ENCODE measurements at places on chromosomes 16 and 17.

DNA sequence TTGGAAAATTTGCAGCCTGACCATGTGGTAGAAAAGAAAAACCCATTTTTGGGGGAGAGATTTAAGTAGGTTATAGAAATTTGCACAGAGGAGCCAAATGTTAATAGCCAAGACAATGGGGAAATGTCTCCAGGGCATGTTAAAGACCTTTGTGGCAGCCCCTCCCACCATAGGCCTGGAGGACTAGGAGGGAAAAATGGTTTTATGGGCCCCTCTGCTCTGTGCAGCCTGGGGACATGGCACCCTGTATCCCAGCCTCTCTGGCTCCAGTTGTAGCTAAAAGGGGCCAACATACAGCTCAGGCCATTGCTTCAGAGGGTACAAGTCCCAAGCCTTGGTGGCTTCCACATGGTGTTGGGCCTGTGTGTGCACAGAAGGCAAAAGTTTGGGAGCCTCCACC is 245.9 kb upstream of the AXIN2 start:
- DNase-seq: no peak

GRCh38 chr17:801660-802059 is 19.5 kb downstream of the MRM3 start:
- no peak for DNase-seq

DNA sequence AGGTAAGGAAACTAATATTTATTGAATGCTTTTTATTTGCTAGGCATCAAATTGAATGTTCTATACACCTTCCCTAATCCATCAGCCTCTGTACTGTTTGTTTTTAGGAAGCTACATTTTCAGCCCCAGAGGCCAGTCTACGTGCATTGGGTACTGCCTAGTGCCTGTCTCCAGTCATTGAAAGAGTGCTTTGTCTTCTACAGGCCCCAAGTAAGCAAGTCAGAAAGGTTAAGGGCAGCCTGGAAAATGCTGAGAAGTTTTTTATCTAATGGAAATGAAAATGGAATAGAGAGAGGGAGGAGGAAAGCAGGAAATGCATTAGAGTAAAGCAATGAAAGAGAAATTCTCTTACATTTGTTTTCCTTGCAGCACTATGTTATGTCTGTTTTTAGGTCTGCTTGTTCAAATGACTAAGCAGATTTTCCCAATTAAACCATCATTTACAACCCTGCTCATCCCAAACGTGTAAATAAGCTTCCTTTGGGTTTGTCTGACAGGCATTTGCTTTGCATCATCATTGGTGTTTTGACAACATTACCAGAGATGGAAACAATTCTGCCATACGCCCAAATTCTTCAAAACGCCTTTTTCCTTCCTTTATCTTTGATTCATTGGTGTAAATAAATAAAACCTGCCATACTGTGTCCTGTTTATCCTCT is 116.0 kb upstream of the GOT2 start:
- no peak for DNase-seq

DNA sequence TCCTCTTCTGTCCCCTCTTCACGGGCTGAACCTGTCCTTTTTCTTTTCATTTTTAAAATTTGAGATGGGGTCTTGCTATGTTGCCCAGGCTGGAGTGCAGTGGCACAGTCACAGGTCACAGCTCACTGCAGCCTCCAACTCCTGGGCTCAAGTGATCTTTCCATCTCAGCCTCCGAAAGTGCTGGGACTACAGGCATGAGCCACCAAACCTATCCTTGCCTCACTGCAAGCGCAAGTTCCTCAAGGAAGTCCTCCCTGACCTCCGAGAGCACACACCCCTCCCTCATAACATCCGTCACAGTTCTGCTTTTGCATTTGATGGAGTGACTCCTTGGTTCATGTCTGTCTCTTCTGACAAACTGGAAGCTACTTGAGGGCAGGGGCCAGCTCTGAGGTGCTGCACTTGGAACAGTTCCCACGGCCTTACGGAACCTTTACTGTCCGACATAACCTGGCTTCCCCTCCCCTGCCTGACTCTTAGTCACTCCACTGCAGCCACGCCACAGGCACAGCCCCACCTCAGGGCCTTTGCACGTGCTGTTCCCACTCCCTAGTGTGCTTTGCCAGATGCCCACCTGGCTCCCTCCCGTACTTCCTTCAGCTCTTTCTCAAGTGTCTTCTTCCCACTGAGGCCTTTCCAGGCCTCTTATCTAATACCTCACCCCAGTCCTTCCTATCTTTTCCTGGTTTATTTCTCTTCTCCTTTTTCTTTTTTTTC is 4.4 kb downstream of the TBX6 start:
- DNase-seq: no peak

GRCh38 chr17:79420318-79421243 is 190.3 kb downstream of the RBFOX3 start:
- DNase-seq: peak; percentile 50

DNA sequence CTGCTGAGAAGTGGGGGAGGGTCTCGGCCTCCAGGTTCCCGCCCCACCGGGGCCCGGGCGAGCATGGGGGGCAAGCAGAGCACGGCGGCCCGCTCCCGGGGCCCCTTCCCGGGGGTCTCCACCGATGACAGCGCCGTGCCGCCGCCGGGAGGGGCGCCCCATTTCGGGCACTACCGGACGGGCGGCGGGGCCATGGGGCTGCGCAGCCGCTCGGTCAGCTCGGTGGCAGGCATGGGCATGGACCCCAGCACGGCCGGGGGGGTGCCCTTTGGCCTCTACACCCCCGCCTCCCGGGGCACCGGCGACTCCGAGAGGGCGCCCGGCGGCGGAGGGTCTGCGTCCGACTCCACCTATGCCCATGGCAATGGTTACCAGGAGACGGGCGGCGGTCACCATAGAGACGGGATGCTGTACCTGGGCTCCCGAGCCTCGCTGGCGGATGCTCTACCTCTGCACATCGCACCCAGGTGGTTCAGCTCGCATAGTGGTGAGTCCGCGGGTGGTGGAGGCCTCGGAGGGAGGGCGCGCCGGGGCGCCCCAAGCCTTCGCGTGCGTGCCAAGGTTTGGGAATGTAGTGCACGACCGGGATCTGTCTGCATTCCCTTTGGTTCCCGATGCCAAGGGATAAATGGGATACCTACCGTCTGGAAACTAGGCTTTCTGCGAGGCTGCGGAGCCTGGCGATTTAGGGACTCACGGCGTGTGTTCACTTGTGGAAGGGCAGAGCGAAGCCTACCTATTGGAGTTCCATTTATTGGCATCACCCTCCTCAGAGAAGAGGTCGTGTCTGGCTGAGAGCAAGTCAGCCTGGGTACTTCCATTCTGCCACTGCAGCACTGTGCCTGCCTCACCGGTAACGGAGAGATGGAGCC is 1.0 kb downstream of the ZNRF1 start:
- DNase-seq: peak; percentile 62

GRCh38 chr16:89855301-89855945 is 18.0 kb upstream of the TCF25 start:
- no peak for DNase-seq

- DNase-seq: no peak
Measured at GRCh38 chr17:47207143-47208067, 1.7 kb upstream of the MYL4 start.

DNA sequence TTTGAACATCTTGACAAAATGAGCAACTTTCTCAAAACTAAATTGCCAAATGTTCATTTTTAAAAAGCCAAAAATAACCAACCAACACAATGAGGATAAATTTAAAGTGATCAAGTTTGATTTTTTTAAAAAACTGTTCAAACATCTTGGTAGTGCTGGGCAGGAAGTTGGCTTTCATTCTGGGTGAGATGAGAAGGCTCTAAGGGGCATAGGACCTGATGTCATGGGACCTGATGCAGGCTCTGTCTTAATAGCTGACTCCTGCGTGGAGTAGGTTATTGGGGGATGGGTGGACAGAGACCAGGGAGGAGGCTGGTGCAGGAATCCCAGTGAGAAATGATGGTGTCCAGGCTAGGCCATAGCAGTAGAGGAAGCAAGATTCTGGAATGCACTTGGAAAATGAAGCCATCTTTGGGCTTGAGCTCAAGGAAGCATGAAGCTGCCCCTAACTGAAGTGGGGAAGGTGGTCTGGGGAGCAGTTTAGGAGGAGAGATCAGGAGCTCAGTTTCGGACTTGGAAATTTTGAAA is 20.4 kb downstream of the NLRC5 start:
- DNase-seq: no peak

DNA sequence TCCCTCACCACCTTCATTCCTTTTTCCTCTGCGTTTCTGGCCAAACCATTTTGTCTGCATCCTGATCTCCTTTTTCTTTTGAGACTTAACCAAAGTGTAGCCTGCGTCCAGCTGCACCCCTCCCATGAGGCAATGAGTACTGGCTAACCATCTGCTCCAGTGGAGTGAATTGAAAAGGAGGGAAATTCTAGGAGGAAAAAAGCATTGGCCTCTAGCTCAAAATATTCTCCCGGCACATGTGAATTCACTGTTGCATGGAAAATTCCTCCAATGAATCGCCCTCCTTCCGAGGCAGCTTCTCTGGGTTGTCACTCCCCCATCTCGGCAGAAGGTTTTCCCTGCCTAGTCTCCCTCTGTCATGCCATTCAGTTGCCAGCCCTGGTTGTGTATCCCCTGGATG is 5.6 kb downstream of the RAP1GAP2 start:
- peak; percentile 66 for DNase-seq

GRCh38 chr16:50940275-50940854 is 198.5 kb downstream of the CYLD start:
- DNase-seq: no peak

DNA sequence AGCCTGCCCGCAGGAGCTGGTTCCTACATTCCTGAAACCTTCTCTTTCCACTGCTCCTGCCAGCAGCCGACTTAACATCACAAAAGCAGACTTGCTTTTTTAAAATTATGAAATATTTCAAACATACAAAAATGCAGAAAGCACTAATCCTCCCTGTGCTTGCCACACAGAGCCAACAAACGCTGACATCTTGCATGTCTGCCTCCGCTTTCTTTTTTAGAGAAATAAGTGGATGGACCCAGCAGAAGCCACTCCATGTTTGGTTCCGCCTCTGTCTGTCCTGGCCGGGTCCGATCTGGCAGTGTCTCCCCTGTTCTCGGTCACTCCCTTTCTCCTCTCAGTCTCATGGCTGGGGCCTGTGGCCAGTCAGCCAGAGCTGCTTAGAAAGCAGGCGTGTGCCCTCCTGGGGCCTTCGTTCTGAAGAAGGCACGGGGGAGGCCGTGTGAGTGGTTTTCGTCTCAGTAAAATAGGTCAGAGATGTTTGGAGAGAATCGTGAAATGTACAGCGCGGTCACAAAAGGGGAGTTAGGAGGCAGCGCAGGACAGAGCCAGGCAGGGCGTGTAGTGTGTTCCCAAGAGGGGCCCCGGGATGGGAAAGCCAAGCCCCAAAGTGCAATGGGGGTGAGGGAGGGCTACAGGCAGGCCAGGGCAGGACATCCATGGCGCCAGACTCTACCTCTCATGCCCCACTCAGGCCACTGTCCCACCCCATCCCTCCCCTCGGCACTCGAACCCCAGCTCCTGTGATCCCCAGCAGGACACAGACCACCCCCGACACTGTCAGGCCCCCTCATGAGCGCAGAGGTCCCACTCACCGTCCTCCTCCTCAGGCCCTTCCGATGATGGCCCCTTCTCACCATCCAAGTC is 23.2 kb downstream of the MXRA7 start:
- DNase-seq: no peak
